Activated CD8-positive, alpha-beta T cell treated with anti-CD3 and anti-CD28 coated beads, Interleukin-2, amount 10 ng/mL, durations not matched to agents 7 days and 5 days (primary cell): ENCODE measurements at places on chromosomes 2 and 18. TPM values are rescaled to one million over a fixed set of nuclear protein-coding genes. Genes with fewer than 3 reads are reported as not detected.

OR6B2 gene
- not detected for total RNA-seq

MC2R gene
- not detected for total RNA-seq

UGT1A5 gene
- not detected for total RNA-seq

GCKR gene
- not detected for total RNA-seq

POTEC gene
- not detected for total RNA-seq

DES gene
- total RNA-seq = not detected

HOXD13 gene
- not detected for total RNA-seq

EIF2B4 gene
- 37.0 TPM for total RNA-seq

CTAGE1 gene
- not detected for total RNA-seq

ASIC4 gene
- total RNA-seq = not detected

FAM124B gene
- 0.16 TPM for total RNA-seq

DLGAP1 gene
- total RNA-seq = not detected

TMEM247 gene
- not detected for total RNA-seq

POU3F3 gene
- not detected for total RNA-seq

RFTN2 gene
- total RNA-seq = not detected

EMILIN2 gene
- 34.6 TPM for total RNA-seq

UXS1 gene
- 100 TPM for total RNA-seq
